ENCODE measurements at places on chromosomes 5 and 9. TPM values are rescaled to one million over a fixed set of nuclear protein-coding genes. Genes with fewer than 3 reads are reported as not detected.

GRCh38 chr9:72305102-72305546, 59.9 kb downstream of the ZFAND5 start:
- DNase-seq = peak; percentile 83

- no peak for DNase-seq
These were observed 11.9 kb downstream of the SLC46A2 start for GRCh38 chr9:112878752-112879151.

DNA sequence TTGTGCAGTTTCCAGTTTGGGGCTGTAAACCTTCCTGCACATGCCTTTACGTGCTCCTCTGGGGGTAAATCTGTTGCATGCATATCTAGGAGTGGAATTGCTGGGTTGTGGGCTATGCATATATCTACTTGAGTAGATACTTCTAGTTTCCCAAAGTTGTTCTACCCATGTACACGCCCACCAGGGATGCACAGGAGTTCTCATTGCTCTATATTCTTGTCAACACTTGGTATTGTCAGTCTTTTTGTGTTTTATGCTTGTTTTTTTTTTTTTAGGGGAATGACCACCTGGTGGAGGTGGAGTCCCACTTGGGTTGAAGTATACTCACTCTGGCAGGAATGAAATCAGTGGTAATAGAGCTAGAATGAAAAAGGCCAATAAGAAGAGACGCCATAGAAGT, 23.0 kb downstream of the FOXE1 start:
- no peak for DNase-seq

- DNase-seq = no peak
These were observed 1.3 kb downstream of the UBE2R2 start for GRCh38 chr9:33818167-33818846.

DNA sequence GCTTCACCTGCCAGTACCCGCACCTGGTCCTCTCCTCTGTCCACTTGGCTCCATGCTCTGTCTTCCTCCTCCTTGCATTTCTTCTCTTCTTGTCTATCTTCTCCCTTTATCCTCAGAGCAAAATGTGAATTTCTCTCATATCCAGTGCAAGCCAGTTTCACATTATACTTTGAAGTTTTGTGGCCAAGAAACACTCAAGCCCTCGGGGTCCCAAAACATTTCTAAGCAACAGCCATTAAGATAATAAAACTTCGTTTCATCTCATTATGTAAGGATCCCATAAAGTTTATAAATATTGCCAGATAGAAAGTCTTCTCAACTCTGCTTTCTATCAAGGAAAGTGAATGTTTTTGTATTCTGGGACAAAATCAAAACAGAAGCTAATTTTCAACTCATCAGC, 178.8 kb downstream of the SNX18 start:
- no peak for DNase-seq

DNA sequence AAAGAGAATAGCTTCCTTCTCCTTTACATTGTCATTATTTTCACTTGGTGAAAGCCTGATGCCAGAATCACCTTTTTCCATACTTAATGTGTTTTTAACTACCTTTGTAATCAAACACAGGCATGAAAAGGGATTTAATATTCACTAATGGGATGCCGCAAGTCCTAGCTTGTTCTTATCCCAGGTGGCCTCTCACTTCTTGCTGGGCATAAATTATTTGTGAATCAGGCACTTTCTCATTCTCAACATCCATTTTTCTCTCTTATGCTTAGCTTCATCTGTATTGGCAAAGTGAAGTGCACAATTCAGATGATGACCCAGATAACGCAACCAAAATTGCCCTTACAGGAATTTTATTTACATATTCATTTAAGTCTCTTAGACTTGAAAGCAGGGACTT, 10.9 kb downstream of the ACTL7B start:
- DNase-seq = no peak

DNA sequence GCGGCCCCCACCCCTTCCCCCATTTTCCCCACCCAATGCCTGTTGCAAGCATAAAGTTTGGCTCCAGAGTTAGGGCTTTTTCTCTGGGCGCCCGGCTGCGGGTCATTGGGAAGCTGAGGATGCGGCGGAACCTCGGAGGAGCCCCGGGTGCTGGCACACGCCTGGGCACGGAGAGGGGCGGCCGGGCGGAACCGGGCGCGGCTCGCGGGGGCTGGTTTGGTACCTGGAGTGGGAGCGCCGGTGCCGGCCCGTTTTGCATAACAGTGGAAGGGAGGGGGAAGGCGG, 1.2 kb downstream of the PPARGC1B start:
- DNase-seq = no peak

DNA sequence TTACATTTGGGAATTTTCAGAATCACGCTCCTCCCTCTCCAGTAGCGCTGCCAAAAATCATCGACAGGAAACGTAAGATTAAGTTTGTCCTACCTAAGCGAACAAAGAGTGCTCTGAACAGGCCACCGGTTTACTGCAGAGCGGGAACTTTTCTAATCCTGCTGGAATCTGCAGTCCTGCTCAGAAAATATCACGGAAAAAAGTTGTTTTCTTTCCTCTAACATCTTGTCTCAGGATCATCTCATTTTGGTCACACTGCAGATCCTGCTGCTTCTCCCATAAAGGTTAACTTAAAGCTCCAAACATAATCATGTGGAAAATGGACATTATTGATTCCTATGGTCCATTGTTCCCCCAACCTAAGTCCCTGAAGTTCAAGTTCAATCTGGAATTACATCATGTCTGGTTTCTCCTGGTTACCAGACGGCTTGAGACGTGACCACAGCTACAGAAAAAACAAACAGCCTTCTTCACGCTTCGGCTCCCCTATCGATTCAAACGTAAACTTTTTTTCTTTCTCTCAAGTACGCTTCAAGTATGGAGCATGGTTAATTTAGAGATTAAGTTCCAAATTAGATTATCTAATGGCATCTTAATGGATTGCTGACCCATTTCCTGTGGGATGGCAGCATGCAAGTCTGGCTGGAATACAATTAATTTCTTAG, 217.6 kb downstream of the NFIB start:
- DNase-seq = peak; percentile 23

DNA sequence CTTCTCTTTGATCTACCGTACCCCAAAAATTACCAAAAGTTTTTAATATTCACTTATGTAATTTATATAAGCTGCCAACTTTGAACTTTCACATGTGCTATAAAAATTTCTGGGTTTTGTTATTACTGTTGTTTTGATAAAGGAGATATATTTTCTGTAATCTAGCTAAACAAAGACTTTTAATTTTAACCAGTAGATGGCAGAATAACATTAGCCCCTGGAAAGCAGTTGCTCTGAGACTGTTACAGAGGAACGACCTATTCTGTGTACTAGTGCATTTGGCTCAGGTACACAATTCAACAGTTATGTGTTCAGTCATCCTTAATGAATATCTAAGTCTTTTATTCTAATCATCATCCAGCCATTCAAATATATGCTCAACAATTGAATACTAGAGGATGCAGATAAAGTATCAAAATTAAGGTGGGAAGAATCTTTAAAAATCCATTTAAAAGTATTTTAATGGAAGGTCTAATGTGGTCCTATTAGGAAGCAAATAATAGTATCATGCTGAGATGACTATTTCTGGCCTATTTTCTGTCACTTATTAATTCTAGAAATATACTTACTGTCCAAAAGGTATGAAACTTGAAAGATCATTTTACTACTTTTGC, 8.6 kb downstream of the KLHL9 start:
- peak; percentile 65 for DNase-seq

DNA sequence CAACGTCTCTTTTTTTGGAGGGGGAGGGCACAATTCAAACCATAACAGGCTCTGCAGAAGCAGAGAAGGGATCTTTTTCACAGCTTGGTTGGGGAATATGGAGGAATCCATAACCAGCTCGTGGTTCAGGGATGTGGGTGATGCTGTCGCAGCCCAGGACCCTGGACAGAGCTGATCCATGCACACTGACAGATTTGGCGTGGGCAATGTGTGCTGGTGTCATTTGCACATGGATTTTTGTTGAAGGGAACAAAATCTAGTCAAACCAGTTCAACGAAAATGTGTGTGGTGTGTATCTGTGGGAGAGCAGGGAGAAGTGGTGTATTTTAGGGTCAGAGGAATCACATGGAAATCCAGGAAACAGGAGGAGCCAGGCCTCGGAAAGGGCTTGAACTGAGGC, 4.2 kb downstream of the DOCK2 start:
- DNase-seq = peak; percentile 43

GRCh38 chr5:137394380-137394779, 104.7 kb downstream of the SPOCK1 start:
- no peak for DNase-seq

The MRPL50 gene
- 9.1 TPM for total RNA-seq

The PCDHB14 gene
- total RNA-seq = 21.2 TPM

The HAVCR1 gene
- not detected for total RNA-seq

The FOXD4L4 gene
- total RNA-seq = 0.42 TPM
